ENCODE measurements at places on chromosomes 16 and 17.

- DNase-seq: no peak
Observed at GRCh38 chr17:74125156-74125555, 78.3 kb upstream of the RPL38 start.

DNA sequence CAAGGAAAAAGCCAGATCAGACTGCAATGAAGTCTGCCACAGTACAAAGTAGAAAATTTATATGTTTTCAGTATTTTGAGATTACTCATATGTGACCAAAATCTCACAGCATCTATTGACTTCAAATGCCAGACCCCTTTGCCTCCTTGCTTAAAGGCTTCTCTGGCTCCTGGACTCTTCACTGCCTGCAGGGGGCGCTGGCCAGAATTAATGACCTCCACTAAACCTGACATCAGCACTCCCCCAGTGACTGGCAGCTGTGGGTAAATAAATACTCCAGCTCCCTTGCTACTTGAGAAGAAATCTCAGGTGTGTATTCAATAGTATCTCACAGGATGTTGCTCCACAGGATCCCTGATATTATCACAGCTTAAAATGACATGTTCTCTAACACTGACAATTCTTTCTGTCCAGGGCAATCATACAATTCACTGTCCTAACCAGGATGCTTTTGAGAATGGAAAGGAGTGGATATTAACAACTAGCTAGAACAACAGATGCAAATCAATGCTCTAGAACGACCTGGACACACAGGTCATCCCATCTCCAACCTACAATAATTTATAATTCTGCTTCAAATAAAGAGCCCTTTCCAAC, 4.0 kb downstream of the BECN1 start:
- DNase-seq: no peak

DNA sequence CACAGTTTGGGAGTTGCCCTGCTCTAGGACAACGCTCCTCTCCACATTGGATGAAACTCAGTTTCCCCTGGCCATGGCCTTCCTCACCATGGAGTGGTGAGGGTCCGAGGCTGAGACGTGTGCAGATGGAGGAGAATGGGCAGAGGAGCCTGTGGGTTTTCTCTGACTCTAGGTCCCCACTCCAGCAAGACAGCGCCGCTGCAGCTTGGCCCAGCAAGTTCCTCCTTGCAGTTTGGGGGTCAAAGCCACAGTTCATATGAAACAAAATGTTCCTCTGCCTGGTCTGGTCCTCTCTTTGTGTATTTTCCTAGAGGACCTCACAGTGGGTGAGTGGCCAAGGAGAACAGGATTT, 2.3 kb downstream of the C16orf54 start:
- no peak for DNase-seq

- DNase-seq: no peak
Observed at GRCh38 chr16:3671424-3671823, 16.9 kb downstream of the DNASE1 start.

DNA sequence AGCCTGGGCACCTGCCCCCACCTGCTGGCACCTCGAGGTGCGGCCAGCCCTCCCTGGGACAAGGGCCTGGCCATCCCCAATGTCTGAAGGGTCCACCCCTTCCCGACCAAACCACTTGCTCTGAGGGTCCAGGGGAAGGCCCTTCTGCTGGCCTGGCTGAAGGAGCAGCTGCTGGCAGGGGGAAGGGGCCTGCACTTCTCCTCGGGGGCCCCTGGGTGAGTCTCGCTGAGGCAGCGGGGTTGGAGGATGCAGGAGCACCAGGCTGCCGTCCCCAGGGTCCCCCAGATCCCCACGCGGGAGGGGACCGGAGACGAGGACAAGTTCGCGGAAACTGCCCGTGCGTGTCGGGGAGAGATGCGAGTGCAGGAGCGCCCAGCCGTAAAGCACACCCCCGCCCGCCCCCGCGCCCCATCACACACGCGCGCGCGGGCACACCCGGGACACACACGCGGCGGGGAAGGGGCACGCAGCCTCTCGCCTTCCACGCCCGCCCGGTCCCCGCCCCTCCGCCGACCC, 725 bp upstream of the CACNA1H start:
- no peak for DNase-seq

- DNase-seq: no peak
Observed at GRCh38 chr17:78237401-78238012, 6.1 kb downstream of the TMEM235 start.

GRCh38 chr16:81595629-81596292, 151.2 kb downstream of the CMIP start:
- DNase-seq: no peak

GRCh38 chr17:42818379-42818778, 5.7 kb downstream of the BECN1 start:
- DNase-seq: no peak

DNA sequence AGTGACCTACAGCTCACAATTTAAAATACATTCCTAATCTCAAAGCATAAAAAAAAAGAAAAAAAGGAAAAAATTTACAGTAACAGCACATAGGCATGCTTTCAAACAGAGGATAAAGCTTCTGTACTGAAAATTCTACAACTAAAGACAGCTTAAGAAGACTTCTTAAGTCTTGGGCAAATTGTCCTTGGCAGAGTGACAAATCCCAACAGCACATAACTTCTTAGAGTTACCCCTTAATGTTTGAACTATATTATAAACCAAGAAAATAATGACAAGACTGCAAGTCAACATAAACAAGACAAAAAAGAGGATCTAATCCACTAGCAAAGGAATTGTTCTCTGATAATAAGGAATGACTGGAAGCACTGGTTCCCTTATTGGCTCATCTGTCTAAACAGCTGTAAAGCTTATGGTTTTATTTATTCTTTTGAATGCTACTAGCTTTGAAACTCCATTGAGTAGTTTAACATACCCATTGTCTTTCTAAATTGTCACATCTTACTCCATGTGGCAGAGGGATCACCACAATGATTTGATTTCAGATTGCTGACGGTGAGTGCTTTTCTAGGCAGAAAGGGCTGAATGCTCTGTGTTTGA, 1576.8 kb upstream of the GOT2 start:
- DNase-seq: no peak

DNA sequence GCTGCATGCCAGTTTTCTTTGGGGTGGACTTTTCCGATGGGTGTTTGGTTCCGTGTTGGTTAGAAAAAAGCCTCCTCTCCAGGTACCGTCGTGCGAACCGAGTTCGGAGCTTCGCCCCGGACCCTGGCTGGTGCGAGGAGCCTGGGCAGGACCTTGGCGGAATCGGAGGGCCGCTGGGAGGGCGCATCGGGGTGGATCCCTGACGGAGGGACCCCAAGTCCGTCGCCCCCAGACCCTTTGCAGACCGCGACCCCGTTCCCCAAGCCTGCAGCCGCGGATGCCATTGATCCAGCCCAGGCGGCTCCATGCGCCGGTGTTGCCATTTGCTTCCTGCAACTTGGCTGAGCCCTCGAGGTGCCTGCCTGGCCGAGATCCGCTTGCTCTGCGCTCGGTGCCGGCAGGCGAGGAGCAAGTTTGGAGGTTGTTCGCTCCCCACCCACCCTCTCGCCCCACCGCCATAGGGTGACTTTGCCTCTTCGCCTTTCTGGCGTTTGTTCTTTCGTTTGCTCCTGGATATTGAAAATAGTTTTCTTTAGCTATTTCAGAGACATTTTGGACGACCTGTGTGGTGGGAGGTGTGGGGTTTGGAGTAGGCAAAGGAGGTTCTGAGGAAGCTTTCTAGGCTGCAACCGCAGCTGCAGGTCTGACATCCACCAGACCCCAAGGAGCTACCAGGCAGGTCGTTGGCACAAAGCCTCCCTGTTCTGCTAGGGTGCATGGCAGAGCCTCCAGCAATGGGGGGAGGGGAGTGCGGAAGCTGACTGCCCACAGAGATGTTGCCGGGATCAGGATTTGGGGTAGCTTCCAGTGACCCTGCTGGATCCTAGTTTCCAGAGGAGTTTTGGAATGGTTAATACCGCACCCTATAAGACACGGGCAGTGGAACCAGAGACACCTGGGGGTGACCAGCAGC, 58.2 kb downstream of the RAP1GAP2 start:
- no peak for DNase-seq

DNA sequence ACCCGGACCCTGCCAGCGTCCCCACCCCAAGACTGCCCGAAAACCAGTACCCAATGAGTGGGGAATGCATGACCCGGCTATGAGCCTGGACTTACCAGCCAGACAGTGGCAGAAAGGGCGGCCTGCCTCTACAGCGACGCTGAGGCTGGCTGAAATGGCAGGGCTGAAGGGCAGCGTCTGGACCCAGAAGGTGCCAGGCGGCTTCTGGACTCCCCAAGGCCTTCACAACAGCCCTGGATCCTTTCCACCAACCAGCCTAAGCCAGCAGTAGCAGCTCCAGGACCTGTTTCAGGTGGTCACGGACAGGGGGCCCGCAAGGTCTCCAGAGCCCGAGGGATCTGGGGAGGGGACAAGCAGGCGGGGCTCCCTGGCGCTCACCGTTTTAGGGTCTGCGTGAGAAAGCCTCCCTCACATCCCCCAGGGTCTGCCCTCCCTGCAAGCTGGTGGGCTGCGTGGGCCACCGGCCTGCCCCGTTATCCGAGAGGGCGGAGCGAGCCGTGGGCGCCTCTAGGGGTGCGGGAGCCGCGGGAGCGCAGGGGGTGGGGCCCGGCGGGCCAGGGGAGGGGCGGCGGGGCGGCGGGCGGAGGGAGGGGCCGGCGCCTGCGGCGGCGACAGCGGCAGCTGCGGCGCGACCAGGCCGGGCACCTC, at the start of gene RIPOR1:
RIPOR1 (plus strand) TSS at position 608 of the 648 bp plus-strand sequence. CDS start 9,618 bp downstream, outside the sequence.
- DNase-seq: no peak

DNA sequence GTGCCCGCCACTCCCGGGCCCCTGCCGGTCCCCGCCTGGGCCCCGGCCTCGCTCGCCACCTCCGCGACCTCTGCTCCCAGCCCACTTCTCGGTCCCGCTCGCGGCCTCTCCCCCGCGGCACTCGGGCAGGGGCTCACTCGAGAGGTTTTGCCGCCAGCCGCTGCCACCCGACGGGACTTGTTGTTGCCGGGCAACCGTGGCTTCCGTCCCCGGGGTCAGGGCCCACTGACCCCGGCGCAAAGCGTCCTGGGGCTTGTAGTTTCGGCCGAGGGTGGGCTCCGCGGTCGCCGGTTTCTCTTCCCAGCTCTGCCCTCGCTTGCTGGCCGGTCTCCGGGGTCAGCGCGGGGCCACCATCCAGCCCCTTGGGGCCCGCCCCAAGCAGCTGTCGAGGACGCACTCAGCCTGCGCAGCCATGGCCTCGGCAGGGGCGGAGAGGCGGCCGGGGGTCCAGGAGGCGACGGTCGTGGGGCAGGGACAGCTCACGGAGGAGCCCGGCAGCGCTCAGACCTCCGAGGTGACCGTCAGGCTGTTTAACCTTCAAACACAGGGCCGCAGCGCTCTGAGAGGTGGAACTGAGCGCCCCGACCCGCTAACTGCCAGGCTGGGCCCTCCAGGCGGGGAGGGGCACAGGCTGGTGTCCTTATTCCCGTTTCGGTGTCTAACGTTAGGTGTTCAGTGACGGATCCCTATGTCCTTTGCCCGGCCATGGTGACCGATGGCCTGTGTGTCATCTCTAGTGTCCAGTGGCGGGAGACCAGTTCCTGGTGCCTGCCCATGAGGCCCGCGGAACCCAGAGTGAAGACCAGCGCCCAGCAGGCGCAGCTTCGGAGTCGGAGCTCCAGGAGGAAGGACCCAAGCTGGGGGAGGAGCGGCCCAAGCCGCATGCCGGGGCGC, at the start of the genes C16orf86 and ENKD1:
C16orf86 (plus strand) TSS at position 256 of the 894 bp plus-strand sequence; CDS start at position 413, 157 bp downstream.
ENKD1 (minus strand) TSS at position 192 of the 894 bp plus-strand sequence. CDS start 308 bp downstream, outside the sequence.
- no peak for DNase-seq

DNA sequence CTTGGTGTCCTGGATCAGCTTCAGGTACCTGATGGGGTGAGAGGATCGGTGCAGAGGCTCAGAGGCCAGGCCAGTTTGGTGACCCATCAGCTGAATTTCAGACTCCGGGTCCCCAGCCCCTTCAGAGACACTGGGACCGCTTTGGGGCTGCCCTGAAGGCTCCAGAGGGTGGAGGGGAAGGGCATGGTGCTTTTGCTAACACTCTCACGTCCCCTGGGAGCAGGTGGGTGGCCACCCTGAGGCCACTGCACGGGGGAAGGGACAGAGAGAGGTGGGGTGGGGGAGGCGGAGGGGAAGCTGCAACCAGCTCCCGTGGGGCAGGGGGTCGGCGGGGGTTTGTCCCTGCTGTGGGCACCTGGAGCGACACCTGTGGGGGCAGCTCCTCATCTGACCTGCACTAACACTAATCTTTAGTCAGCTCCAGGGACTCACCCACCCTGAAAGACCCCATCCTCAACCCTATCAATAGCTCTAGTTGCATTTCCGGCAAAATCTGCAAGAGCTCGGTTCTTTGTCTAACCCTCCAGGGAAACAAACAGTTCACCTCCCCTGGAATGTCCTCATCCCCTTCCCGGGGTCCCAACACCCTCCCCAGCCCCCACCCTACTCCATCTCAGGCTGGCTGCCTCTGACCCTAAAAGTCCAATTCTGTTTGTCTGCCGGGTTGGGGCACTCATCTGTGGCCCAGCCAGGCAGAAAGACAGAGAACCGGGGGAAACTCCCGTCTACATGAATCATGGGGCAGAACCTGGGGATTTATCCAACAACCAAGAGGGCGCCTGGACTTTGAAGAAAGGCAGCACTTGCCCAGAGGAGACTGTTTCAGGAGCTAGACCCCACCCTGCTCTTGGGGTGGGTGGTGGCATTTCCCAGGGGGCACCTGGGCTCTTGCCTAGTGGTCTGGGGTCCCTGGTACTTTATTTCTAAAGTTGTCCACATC, 91.9 kb upstream of the CBX4 start:
- DNase-seq: no peak

DNA sequence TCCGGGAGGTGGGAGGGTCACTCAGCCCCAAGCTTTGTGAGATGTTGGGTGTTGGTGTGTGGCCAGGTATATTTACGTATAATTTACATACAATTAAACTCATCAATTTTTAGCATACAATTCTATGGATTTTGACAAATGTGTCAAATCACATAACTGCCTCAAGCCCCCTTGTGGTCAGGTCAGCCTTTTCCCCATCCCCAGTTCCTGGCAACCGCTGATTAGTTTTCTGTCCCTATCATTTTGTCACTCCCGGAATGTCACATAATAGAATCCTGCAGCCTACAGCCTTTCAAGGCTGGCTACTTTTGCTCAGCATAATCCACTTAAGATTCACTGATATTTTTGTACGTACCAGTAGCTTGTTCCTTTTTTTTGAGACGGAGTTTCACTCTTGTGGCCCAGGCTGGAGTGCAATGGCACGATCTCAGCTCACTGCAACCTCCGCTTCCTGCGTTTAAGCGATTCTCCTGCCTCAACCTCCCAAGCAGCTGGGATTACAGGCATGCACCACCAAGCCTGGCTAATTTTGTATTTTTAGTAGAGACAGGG, 19.3 kb upstream of the RAI1 start:
- no peak for DNase-seq

GRCh38 chr17:8123695-8124349, at the start of gene HES7:
TSS of gene HES7 (minus strand) at chr17:8124106. CDS start at chr17:8124084, 22 bp downstream.
- DNase-seq: no peak

- no peak for DNase-seq
Observed at GRCh38 chr17:82015311-82015971, 7.2 kb downstream of the CENPX start.

DNA sequence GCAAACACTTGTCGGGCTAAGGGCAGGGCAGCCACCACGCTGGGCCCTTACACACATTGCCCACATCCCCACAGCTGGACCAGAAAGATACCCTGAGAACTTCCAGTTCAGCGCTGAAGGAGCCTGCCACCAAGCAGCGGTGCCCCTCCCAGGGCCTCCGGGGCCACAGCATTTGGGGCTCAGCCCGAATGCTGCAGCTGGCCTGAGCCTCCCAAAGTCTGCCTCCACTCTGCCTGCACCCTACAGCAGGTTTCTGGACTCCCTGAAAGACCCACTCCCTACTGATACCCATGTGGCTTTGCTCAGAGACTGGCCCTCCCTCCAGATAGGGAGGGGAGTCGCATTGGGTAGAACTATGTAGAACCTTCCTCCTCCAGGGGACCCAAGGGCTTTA, 1.5 kb downstream of the MCRIP1 start:
- no peak for DNase-seq

- DNase-seq: no peak
Observed at GRCh38 chr16:62853887-62854286, 817.6 kb upstream of the CDH8 start.

- DNase-seq: no peak
Observed at GRCh38 chr16:89449726-89450335, 40.5 kb downstream of the ANKRD11 start.

Data from NCI-H187 treated with DMSO at 0.1 percent for 48 hours (cell line).